NCI-H1436 treated with DMSO at 0.1 percent for 48 hours (cell line): ENCODE measurements at places on chromosomes 6 and 20.
A peak's percentile ranks its signal among the peaks of the same experiment; 100 is the strongest.

GRCh38 chr6:157346373-157346772 is 23.1 kb upstream of the TMEM242 start:
- DNase-seq, result no peak

DNA sequence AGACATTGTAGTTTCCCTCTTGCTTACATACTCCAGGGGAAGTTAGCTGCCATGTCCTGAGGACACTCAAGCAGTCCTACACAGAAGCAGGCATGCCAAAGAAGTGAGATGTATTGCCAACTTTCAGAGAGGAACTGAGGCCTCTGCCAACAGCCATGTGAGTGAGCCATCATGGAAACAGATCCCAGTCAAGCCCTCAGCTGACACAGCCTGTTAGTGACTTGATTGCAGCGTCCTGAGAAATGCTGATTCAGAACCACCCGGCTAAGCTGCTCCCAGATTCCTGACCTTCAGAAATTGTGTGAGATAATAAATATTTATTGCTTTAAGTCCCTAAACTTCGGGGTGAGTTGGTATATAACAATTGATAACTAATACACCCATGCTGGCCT is 38.1 kb downstream of the GSTA2 start:
- no peak for DNase-seq

DNA sequence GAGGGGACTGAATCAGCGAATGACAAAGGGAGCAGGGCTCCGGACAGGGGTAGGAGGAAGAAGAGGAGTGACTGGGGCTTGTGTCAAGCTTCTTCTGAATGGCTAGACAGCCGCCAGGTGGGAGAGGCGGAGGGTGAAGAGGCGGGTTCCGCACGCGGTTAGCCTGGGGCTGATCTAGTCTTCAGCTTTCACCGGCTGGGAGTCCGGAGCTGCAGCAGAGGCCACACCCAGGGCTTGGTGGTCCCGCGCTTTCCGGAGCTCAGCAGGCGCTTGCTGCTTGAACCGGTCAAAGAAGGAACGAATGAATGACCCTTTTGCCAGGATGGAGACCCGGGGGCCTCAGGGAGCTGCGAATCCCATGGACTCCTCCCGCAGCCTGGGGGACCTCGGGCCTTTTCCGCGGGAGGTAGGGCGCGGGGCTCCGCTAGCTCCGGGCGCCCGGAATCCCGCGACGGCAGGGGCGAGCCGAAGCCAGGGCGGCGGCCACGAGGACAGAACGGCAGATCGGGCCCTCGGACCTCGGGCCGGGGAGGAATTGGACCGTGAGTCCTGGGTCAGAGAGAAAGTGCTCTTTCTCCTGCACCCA is at the start of gene C6orf141:
Gene C6orf141, plus strand, starts transcription at position 177 of the 586 bp plus-strand sequence. Its CDS starts 125 bp downstream, at position 302.
- DNase-seq, result peak; percentile 59

GRCh38 chr6:52027699-52028098 is 59.7 kb downstream of the PKHD1 start:
- no peak for DNase-seq

DNA sequence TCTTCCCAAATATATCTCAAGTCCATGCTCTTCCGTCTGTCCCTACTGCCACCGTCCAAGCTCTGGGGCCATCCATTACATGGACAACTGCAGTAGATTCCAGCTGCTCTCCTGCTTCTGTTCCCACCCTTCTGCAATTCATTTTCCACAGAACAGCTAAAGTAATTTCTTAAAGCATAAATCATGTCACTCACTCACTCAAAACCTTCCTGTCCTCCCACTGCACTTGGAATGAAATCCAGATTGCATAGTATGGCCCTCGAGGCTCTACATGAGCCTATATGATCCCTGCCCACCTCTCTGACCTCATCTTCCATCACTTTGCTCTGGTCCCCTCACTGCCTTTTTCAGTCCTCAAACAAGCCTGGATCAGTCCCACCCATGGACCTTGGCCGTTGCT is 10.9 kb downstream of the PHACTR2 start:
- DNase-seq, result no peak

- DNase-seq, result no peak
These were observed 35.3 kb downstream of the DLGAP4 start for GRCh38 chr20:36341331-36342020.

DNA sequence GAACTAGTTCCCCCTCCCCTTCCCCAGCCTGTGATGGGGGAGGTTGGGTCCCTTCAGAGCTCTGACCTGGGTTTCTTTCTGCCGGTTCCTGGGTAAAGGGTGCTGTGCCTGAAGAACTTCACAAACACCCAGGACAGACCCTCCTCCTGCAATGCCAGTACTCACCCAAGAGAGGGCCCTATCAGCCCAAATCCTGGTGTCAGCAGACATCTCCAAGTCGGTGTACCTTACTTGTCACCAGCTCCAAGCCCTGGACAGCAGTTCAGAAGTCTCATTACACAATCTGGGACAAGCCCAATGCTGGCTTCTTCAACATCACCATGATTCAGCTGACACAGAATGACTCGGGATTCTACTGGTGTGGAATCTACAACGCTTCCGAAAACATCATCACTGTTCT is 467 bp downstream of the TREML4 start:
- no peak for DNase-seq

DNA sequence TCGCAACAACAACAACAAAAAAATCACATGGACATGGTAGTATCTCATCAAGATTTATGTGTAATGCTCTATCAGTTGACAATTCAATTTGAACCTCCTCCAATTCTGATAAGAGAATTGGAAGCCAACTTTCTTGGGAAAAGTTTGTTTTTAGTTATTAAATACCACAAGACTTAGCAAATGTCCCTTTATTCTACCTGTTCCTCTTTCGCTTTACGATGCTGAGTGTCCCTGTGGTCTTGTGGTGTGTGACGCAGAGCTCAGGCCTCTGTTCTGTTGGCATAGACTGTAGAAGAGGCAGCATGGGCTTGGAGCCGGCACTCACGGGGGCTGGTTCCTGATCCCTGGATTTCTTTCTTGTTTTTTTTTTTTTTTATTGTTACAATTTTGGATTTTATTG is 76.7 kb downstream of the PSMB1 start:
- no peak for DNase-seq

DNA sequence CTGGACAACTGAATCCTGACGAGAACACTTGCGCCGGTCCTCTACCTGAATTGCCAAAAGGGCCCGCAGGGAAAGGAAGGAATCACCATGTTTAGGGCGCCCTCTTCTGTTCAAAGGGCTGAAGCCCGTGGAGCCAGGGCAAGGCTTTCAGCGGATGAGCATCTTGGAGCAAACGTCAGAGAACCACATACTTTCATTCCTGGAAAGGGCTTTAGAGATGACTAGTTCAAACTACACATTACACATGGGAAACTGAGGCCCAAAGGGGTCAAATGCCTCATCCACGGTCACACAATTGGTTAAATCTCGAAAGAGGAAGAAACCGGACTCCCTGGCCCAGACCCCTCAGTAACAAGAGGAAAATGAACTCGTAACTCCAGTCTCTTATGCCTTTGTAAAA is 11.5 kb upstream of the ZNF133 start:
- DNase-seq, result no peak

DNA sequence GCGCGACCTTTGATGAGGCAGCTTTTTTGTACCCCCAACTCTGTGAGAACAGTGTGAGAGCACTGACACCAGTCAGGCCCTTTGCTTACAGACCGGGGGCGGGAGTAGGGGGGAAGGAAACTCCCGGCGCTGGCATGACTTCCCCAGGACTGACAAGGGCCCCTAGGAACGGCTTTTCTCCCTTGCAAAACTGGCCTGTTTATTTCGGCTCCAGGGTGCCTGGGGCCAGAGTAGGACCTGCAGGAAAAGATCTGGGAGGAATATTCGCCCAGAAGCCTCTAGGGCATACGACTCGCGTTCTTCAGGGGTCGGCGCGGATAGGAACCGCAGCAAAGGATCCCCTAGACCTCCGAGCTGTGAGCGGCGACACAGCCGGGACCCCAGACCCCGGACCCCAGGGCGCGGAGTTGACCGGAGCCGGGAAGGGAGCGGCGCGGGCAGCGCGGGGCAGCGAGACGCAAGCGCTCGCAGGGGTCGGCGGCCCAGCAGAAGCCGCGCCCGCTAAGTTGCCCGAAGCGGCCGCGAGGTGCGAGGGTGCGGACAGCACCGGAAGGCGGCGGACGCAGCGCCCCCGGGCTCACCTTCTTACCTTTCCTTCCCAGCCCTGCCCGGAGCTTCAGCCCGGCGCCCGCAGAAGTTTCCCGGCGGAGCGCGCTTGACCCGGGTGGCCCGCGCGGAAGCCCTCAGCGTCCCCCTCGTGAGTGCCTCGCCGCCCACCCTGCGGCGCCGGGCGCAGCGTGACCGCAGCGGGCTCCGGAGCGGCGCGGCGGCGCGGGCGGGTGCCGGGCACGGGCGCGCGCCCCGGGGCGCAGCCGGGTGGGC is at the start of gene POPDC3:
Gene POPDC3, minus strand, starts transcription at position 771 of the 822 bp plus-strand sequence. CDS start 18,105 bp downstream, outside the sequence.
- no peak for DNase-seq

DNA sequence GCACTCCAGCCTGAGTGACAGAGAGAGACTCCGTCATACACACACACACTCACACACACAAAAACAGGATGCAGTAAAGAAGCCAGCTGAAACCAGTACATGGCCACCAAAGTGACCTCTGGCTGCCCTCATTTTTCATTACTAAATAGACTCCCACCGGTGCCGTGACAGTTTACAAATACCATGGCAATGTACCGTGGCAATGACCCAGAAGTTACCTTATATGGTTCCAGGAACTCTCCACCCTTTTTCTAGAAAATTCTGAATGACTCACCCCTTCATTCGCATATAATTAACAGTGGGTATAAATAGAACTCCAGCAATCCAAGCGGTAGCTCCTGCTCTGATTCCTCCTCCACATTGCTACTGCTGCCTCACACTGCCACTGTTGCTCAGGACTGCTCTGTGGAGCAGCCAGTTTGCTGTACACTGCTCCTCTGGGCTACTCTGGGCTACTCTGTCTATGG is 57.7 kb downstream of the SNX5 start:
- no peak for DNase-seq

GRCh38 chr20:8526610-8527009 is 394.5 kb downstream of the PLCB1 start:
- no peak for DNase-seq

DNA sequence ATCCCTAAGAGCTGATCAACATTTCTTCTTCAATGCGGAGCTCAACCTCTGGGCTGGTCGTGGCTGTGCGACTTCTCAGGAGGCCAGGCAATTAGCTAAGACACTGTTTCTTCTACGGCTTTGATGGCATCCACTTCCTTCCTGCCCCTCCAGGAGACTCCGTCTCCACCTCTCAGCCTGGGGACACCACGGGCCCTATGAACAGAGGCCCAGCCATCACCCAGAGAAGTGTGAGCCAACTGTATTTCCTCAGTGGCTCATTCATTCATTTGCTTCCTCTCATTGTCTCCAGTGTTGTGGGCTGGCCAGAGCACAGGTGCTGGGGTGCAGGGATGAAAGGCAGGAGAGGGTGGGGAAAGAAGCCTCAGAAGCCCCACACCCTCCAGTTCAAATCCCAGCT is 51.8 kb upstream of the APCDD1L start:
- DNase-seq, result no peak

GRCh38 chr6:125392682-125393081 is 90.9 kb upstream of the HDDC2 start:
- DNase-seq, result no peak

- DNase-seq, result no peak
These were observed 45.3 kb downstream of the ELOVL4 start for GRCh38 chr6:79902046-79902445.

DNA sequence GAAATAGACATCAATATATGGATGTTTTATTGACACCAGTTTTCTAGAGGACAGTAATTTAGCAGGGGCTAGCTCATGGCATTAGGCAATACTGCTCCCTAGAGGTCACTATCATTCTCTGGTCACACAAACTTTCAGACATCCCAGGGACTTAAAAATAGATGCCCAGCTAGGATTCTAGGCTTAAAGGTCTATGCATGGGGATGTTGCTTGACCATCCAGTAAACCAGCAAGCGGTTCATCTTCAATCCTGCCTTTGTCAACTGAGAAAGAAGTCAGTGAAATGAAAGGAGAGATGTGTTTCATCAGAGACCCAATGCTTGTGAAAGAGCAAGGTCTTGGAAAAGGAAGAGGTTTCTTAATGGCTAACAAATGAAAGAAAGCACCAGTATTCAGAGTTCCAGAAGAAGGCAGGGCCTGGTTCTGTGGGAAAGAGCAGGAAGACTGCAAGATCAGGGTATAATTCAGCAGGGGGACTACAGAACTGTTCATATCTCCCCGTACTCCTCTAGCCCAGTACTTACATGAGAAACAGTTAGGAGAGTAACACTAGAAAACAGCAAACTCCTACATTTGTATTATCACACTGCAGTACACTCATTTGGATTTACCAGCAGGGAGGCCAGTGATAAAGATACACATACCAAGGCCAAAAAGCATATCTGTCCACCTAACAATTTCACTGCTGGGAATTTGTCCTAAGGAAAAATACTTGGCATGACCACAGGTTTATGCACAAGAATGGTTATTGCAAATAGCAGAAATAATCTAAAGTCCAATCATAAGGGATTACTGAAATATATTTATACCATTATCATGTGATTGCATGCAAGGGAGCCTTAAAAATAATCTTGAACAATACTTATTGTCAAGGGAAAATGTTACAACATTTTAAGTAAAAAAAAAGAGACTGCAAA is 151.4 kb upstream of the LAMA2 start:
- no peak for DNase-seq

- DNase-seq, result no peak
These were observed 211.5 kb upstream of the DTNBP1 start for GRCh38 chr6:15874326-15874725.

- DNase-seq, result no peak
These were observed 41.6 kb downstream of the PLCG1 start for GRCh38 chr20:41178904-41179432.

- no peak for DNase-seq
These were observed 4.6 kb downstream of the SLC44A4 start for GRCh38 chr6:31874084-31874670.
